ENCODE measurements at places on chromosomes 13 and 19. TPM values are rescaled to one million over a fixed set of nuclear protein-coding genes. Genes with fewer than 3 reads are reported as not detected.

DNA sequence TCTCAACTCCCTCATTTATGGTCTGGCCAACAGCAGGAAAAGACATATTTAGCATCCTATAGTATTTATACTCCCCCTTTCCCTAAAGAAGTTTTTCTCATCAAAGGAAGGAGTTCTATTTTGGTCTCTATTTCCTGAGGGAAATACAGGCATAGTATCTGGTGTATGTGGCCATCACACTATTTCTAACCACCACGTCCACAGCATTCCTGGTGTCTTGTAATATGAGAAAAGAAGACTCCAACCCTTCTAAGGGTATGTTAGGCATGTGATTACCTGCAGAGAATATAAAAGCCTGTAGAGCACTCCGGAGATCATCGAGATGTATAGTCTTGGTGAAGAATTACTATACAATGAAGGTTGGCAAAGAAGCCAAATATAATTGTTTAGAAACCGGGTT is 137.4 kb downstream of the VWA8 start:
- H3K4me1 ChIP-seq: no peaks in the 10 kb centered on the region
- no peak for DNase-seq
- H3K36me3 ChIP-seq: no peaks in the 10 kb centered on the region
- H3K27me3 ChIP-seq: no peaks in the 10 kb centered on the region

SIGLEC6 gene
- not detected for total RNA-seq

DNA sequence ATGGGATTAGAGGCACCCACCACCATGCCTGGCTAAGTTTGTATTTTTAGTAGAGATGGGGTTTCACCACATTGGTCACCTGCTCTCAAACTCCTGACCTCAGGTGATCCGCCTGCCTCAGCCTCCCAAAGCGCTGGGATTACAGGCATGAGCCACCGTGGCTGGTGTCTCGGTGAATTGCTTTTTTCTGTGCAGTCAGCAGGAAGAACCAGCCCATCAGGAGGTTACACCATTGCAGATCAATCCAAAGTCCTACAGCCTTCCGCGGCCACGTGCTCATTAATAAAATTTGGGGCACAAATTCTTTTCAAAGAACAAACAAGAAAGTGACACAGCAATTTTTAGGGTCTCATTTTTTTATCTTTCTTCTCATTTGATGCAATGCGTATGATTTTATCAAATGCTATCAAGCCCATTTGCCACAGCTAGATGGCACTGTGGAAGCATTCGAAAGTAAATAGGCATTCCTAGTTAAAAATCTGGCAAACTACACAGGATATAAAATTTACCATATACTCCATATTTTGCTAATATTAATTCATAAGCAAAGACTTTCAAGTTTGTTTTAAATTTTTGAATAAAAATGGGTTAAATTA is 54.4 kb upstream of the ZNF835 start:
- H3K36me3 ChIP-seq: no peaks in the 10 kb centered on the region
- H3K4me1 ChIP-seq: no peaks in the 10 kb centered on the region
- H3K27me3 ChIP-seq: no peaks in the 10 kb centered on the region
- no peak for DNase-seq
- H3K4me3 ChIP-seq: no peak overlapping the region

- H3K36me3 ChIP-seq: no peaks in the 10 kb centered on the region
- H3K27me3 ChIP-seq: no peaks in the 10 kb centered on the region
- no peak overlapping the region for H3K4me3 ChIP-seq
- no peak for DNase-seq
- no peaks in the 10 kb centered on the region for H3K4me1 ChIP-seq
Observed at GRCh38 chr19:10278935-10279334, 7.8 kb upstream of the ICAM4 start.

DNA sequence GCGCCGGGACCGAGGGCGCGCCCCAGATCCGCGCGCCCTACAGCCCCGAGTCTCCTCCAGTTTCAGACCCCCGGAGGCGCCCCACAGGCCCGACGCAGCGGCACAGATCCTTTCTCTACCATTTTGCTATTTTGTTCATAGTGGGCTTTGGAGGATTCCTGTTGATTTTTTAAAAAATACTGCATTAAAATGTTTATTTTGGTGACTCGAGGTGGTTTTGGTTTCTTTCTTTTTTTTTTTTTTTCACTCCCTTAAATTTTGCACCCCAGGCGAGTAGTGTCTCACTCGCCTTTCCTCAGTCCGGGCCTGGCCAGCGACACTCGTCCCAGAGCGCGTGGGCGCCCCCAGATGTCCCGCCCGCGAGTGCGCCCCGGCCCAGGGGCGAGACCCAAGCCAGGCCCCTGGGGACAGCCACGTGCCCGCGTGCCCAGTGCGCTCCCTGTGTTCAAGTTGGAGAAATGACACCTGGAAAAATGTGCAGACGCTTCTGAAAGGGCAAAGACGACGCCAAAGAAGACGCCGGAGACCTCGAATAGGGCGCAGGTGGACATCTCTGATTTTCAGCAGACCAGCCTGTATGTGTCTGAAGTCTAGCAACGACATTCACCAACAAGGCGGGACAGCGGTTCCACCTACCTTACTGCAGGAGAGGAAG is 471 bp upstream of the INSR start:
- no peaks in the 10 kb centered on the region for H3K27me3 ChIP-seq
- H3K4me1 ChIP-seq: no peaks in the 10 kb centered on the region
- peak; percentile 74 for DNase-seq
- no peaks in the 10 kb centered on the region for H3K36me3 ChIP-seq
- peak overlapping the region; percentile 90 for H3K27ac ChIP-seq

DNA sequence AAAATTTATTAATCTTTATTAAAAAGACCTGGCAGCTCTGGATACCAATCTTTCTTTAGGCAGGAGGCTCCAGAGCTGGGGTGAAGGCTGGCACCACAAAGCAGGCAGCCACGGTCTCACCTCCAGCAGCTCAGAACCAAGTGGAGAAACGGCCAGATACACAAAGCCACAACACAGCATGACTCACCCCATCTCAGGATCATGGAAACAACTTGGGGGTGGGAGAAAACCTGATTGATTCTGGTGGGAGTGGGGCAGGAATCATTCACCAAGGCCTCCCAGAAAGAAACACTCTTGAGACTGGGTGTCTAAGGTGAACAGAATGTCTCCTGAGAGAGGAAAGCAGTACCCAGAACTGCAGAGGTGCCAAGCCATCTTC is 64.2 kb downstream of the CRYL1 start:
- H3K4me1 ChIP-seq: no peaks in the 10 kb centered on the region
- no peak overlapping the region for H3K27ac ChIP-seq
- no peak overlapping the region for H3K4me3 ChIP-seq
- H3K36me3 ChIP-seq: no peaks in the 10 kb centered on the region
- H3K27me3 ChIP-seq: no peaks in the 10 kb centered on the region
- DNase-seq: no peak

B3GNT8 gene
- total RNA-seq: 9.4 TPM

GRCh38 chr19:32164384-32164992 is 180.9 kb upstream of the ZNF507 start:
- no peaks in the 10 kb centered on the region for H3K27me3 ChIP-seq
- H3K4me1 ChIP-seq: no peaks in the 10 kb centered on the region
- no peak overlapping the region for H3K4me3 ChIP-seq
- no peak for DNase-seq
- H3K27ac ChIP-seq: no peak overlapping the region
